ENCODE measurements at places on chromosomes 5 and 9. TPM values are rescaled to one million over a fixed set of nuclear protein-coding genes. Genes with fewer than 3 reads are reported as not detected.

- peaks cover 6% of the 10 kb centered on the region for H3K27me3 ChIP-seq
- no peak within 1 kb of the TSS for H3K27ac ChIP-seq
- H3K36me3 ChIP-seq: no peaks in the 10 kb centered on the region
- H3K4me3 ChIP-seq: no peak within 1 kb of the TSS
- no peaks in the 10 kb centered on the region for H3K4me1 ChIP-seq
Measured at GRCh38 chr9:72060513-72060912, at the start of gene C9orf57. TSS of gene C9orf57 (minus strand) at chr9:72060613. CDS start at chr9:72059331, 1,282 bp downstream.

DNA sequence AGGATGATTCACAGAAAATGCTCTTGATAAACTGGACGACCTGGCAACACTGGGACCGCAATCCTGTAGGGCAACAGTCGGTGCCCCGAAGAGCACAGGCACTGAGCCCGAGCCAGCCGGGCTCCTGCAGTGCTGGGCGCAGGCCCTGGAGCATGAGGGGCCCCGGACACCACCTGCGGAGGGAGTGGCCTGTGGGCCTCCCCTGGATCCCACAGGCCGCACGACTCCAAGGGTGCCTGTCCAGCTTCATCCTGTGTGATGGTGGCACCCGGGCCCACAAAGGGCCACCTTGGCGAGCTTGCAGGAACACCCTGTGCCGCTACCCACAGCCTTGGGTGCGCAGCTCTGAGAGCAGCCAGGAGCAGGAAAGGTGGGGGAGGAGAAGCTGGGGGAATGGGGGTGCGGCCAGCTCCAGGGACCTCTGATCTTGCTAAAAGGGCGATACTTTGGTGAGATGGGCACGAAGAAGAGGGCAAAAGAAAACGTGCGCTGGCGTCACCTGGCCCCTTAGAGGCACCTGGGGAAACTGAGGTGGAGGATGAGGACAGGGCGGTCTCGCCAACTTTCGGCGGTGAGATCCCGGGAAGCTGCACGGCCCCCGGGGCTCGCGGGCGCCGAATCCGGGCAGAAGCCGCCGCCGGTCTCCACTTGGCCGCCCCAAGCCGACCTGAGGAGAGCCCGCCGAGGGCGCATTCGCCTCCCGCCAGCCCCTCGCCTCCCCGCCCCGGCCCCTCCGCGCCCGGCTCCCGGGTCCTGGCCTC, 722 bp downstream of the TBC1D9B start:
- DNase-seq: peak; percentile 41
- H3K4me1 ChIP-seq: peaks cover 14% of the 10 kb centered on the region
- H3K36me3 ChIP-seq: peaks cover 17% of the 10 kb centered on the region
- H3K4me3 ChIP-seq: peak overlapping the region; percentile 90
- peak overlapping the region; percentile 82 for H3K27ac ChIP-seq
- no peaks in the 10 kb centered on the region for H3K27me3 ChIP-seq

- no peaks in the 10 kb centered on the region for H3K4me1 ChIP-seq
- H3K27me3 ChIP-seq: peaks cover 2% of the 10 kb centered on the region
- DNase-seq: no peak
- no peak overlapping the region for H3K4me3 ChIP-seq
- H3K36me3 ChIP-seq: no peaks in the 10 kb centered on the region
Measured at GRCh38 chr5:171622010-171622409, 163.6 kb upstream of the SMIM23 start.

DNA sequence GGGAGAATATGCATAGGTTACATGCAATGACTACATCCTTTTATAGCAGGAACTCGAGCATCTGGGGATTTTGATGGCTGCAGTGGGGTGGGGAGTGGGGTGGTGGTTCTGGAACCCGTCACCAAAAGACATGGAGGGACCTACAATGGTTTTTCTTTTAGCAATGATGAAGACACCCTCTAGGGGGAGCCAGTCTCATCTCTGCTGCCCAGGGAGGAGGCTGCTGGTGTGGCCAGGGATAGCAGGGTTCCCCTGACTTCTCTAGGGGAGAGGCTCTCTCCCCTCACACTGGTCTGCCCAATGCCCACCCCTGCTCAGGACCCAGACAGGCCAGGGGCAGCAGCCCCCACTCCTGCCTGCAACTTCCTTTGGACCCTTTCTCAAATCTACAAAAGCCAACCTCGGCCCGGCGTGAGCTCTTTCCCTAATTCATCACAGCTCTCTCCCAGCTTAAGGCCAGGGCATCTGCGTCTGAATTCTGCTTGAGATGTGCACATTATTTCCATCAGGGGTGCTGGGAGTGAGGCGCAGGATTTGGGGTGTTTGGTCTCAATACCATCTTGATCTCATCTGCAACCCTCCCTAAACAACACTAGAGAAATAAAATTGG, 73.6 kb upstream of the RETREG1 start:
- H3K4me1 ChIP-seq: no peaks in the 10 kb centered on the region
- DNase-seq: peak; percentile 38
- no peaks in the 10 kb centered on the region for H3K36me3 ChIP-seq
- H3K4me3 ChIP-seq: no peak overlapping the region

GRCh38 chr5:75053304-75054133, 1.2 kb upstream of the GCNT4 start:
- H3K4me3 ChIP-seq: peak overlapping the region; percentile 81
- peaks cover 75% of the 10 kb centered on the region for H3K4me1 ChIP-seq
- peak overlapping the region; percentile 89 for H3K27ac ChIP-seq
- no peaks in the 10 kb centered on the region for H3K36me3 ChIP-seq
- peak; percentile 69 for DNase-seq

DNA sequence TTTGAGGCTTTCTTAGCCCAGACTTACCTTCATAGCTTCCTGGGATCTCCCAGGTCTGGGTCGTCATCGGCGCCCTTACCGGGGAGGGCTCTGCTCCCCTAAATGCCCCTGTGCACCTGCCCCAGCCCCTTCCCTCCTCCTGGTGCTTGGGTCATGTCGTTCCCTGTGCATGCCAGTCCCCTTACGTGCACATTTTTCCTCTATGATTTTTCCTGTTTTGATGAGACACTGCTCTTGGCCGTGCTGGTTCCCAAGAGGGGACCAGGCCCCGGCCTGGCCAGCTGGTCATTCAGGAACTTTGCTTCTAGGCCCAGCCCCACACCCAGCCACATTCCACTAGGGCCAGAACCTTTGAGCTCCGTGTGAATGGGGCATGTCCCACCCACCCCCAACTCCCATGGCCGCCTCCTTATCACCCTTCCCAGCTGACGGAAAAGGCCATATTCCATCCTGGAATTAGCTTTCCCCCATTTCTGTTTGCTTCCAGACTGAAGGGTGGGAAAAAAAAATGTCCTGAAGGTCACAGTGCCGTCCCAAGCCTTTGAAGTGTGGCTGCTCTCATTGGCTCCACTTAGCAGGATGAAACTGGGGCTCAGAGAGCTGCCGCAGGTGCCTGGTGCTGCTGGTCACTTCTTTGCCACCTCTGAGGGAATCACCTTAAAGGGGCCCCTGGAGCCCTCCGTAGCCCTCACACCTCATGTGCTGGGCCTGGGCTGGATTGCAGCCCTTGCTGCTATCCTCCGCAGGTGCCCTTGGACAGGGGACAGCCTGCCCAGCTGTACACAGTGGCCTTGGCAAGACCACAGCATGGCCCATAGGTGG, 25.1 kb downstream of the ERGIC1 start:
- peaks cover 49% of the 10 kb centered on the region for H3K4me1 ChIP-seq
- no peak for DNase-seq
- H3K4me3 ChIP-seq: no peak overlapping the region
- H3K36me3 ChIP-seq: no peaks in the 10 kb centered on the region

WHRN gene
- total RNA-seq: 14.9 TPM

DNA sequence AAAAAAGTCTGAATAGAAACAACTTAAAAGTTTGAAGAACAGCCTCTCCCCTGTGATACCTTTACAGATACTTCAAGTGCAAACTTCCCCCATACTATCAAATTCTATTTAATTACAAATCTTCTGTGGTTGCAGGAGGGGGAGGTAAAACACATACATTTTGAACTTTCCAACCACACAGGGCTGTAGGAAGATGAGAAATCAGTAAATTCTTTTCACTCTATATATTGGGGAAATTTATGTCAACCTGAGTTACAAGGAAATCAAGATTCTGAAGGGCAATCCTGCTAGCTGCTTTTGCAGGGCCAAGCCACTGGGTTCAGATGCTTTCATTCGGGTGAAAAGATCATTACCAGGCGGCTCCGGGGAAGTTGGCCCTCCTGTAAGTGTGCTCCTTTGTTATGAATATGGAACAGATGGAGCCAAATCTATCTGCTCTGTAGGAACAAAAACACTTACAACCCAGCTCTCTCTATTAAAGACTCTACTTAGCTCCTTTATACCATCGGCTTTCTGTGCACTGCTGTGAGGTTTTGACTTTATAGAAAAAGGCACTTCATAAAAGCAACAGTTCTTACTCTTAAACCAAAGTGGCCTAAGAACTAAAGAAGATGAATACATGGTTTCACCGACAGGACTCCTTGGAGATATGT, 269.1 kb downstream of the EFNA5 start:
- H3K4me3 ChIP-seq: no peak overlapping the region
- H3K27me3 ChIP-seq: peaks cover 5% of the 10 kb centered on the region
- H3K36me3 ChIP-seq: no peaks in the 10 kb centered on the region
- H3K4me1 ChIP-seq: no peaks in the 10 kb centered on the region

DNA sequence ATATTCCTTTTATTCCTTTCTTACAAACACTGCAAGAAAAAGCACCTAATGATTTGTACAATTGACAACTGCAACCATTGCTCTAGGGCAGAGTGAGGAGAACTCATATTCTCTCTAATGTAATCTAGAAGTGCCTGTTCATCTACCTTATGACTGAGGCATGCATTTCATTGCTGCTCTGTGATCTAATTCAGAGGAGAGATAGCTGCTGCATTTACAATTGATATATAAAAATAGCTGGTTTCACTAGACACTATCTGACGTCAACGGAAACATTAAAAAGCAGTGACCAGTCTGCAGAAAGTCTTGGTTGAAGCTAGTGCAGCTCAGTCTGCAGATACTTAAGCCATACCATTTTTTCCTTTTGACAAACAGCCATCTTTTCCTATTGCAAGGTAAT, 72.8 kb upstream of the C6 start:
- DNase-seq: no peak
- H3K4me3 ChIP-seq: no peak overlapping the region
- peaks cover 3% of the 10 kb centered on the region for H3K27me3 ChIP-seq
- H3K27ac ChIP-seq: no peak overlapping the region
- no peaks in the 10 kb centered on the region for H3K4me1 ChIP-seq

DNA sequence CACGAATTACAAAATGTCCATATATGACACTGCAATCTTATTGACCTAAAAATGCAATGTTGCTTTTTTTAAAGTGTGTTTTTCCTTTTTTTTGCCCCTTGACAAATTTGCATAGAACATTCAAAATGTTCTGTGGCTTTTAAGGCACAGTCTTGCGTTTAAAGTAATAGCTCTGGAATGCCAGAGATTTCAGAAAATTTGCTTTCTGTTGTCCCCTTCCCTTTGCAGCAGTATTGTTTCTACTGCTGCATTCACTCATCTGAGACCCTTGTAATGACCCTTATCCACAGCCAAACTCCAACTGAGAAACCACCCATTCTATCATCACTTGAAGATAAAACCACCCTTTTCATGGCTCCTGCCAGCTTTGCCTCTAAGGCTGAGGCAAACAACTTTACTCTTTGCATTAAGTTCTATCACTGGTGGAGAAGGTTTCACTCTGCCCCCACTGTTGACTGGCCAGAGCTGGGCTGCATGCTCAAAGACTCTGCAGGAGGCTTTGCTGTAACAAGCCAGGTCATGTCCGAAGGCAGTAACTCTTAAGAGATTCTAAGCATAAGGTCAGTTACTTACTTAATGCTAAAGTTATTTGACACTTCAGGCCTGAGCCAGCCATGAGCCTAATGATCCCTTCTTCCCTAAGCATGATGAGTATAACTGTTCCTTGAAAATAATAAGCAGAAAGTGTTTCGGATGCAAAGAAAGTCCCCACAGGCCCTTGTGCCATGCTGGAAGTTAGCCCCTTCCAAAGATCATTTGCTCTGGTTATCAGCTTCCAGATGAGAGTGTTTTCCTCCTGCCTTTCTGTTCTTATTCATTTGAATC, 101.9 kb downstream of the CD180 start:
- no peak overlapping the region for H3K4me3 ChIP-seq
- H3K27ac ChIP-seq: no peak overlapping the region
- H3K4me1 ChIP-seq: peaks cover under 1% of the 10 kb centered on the region
- peaks cover 3% of the 10 kb centered on the region for H3K36me3 ChIP-seq
- H3K27me3 ChIP-seq: no peaks in the 10 kb centered on the region
- DNase-seq: no peak

GRCh38 chr5:36573438-36573837, 33.0 kb upstream of the SLC1A3 start:
- H3K27me3 ChIP-seq: peaks cover 2% of the 10 kb centered on the region
- H3K4me1 ChIP-seq: no peaks in the 10 kb centered on the region
- no peak overlapping the region for H3K27ac ChIP-seq
- H3K36me3 ChIP-seq: no peaks in the 10 kb centered on the region

DNA sequence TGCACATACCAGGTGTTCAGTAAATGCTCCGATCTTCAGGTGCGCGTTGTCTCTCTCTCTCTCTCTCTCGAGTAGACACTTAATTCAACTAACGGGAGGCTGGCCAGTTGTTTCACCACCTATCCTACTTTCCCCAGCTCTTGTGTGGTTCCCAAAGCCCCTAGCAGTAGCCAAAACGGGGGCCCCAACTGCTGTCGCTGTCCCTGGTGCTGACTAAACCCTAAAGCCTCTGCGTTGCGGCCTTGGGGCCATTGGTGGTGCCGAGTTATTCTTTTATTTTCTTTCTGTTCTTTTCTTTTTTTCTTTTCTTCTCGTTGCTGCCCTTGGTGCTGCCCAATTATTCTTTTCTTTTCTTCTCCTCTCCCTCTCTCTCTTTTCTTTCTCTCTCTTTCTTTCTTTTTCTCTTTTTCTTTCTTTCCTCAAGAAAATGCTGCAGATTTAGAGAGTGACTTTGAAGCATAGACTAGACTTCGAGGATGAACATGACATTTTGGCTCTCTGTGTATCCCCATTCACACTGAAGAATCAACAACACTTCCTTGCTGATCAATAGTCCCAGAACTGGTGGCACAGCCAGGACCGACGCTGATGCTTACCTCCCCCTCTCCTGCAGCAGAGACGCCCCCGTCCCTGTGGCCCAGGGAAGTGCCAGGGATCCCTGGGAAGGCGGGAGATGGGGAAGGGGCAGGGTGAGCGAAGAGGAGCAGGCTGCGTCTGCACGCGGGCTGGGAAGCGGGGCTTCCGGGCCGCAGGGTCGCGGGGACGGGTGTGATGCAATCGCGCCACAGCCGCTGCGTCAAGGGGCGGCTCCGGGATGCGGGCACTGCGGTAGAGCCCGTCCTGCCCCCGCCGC, at the start of gene FBLL1:
Gene FBLL1, plus strand, starts transcription at position 785 of the 853 bp plus-strand sequence. CDS start 200 bp downstream, outside the sequence.
- peak; percentile 46 for DNase-seq
- peaks cover 12% of the 10 kb centered on the region for H3K4me1 ChIP-seq
- no peak within 1 kb of the TSS for H3K27ac ChIP-seq
- peak within 1 kb of the TSS; percentile 67 for H3K4me3 ChIP-seq
- H3K27me3 ChIP-seq: peaks cover 33% of the 10 kb centered on the region

GRCh38 chr9:33375841-33376321, 26.5 kb downstream of the AQP7 start:
- H3K4me3 ChIP-seq: no peak overlapping the region
- no peaks in the 10 kb centered on the region for H3K27me3 ChIP-seq
- no peak for DNase-seq
- no peak overlapping the region for H3K27ac ChIP-seq

- H3K4me1 ChIP-seq: peaks cover 2% of the 10 kb centered on the region
- DNase-seq: no peak
- H3K4me3 ChIP-seq: no peak overlapping the region
- no peak overlapping the region for H3K27ac ChIP-seq
- H3K27me3 ChIP-seq: peaks cover 5% of the 10 kb centered on the region
- no peaks in the 10 kb centered on the region for H3K36me3 ChIP-seq
Measured at GRCh38 chr5:168218746-168219145, 72.7 kb upstream of the WWC1 start.

GRCh38 chr9:92680166-92681119, 10.5 kb upstream of the IPPK start:
- no peaks in the 10 kb centered on the region for H3K27me3 ChIP-seq
- no peak overlapping the region for H3K27ac ChIP-seq
- no peak overlapping the region for H3K4me3 ChIP-seq
- no peaks in the 10 kb centered on the region for H3K4me1 ChIP-seq
- no peaks in the 10 kb centered on the region for H3K36me3 ChIP-seq
